ENCODE measurements at places on chromosomes 3 and 15. TPM values are rescaled to one million over a fixed set of nuclear protein-coding genes. Genes with fewer than 3 reads are reported as not detected.

The RBMS3 gene
- 171 TPM for total RNA-seq

The TMPRSS7 gene
- 0.11 TPM for total RNA-seq

DNA sequence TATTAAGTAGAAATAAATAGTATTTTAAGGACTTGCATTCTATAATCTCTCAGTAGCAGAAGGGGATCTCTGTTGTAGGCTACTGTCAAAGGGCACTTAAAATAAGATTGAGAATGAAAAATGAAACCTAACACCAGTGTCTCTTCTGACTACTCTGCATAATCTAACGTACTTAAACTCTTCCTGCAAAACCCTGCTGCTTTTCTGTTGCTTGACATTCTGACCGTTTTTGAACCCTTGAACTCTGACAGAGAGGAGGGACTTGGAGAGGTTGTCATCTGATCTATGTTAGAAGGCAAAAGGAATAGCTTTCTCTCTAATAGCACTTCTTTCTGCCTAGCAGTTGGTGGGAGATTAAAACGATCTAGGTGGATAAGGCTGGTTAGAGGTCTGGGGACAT lies 204.6 kb downstream of the ZIC1 start:
- no peaks in the 10 kb centered on the region for H3K27me3 ChIP-seq
- H3K36me3 ChIP-seq = no peaks in the 10 kb centered on the region
- no peak overlapping the region for H3K27ac ChIP-seq
- no peak overlapping the region for H3K4me3 ChIP-seq
- DNase-seq = no peak

The ZDHHC19 gene
- not detected for total RNA-seq

- peaks cover 10% of the 10 kb centered on the region for H3K27me3 ChIP-seq
- peaks cover 10% of the 10 kb centered on the region for H3K4me1 ChIP-seq
- no peak overlapping the region for H3K4me3 ChIP-seq
- no peak overlapping the region for H3K27ac ChIP-seq
- no peak for DNase-seq
Measured at GRCh38 chr3:13873818-13874217, 6.1 kb downstream of the WNT7A start.

- no peaks in the 10 kb centered on the region for H3K27me3 ChIP-seq
- peaks cover 2% of the 10 kb centered on the region for H3K36me3 ChIP-seq
- no peak overlapping the region for H3K4me3 ChIP-seq
Measured at GRCh38 chr15:43376017-43376705, 5.3 kb downstream of the TUBGCP4 start.

GRCh38 chr15:71529361-71529760 lies 281.0 kb upstream of the NR2E3 start:
- H3K27me3 ChIP-seq = no peaks in the 10 kb centered on the region
- no peaks in the 10 kb centered on the region for H3K4me1 ChIP-seq
- no peak overlapping the region for H3K27ac ChIP-seq
- no peak for DNase-seq
- H3K4me3 ChIP-seq = no peak overlapping the region

- no peaks in the 10 kb centered on the region for H3K4me1 ChIP-seq
- H3K4me3 ChIP-seq = no peak overlapping the region
- DNase-seq = no peak
- no peaks in the 10 kb centered on the region for H3K27me3 ChIP-seq
- H3K36me3 ChIP-seq = no peaks in the 10 kb centered on the region
Measured at GRCh38 chr15:82549199-82549665, 9.0 kb upstream of the RPS17 start.
